CD4-positive, alpha-beta T cell treated with Interleukin-17A for 1 hour (primary cell): ENCODE measurements at places on chromosomes 3 and 15.

GRCh38 chr15:60479361-60480110, 594 bp upstream of the ICE2 start:
- DNase-seq = no peak

- no peak for DNase-seq
Observed at GRCh38 chr15:84961114-84961452, 20.6 kb upstream of the PDE8A start.

DNA sequence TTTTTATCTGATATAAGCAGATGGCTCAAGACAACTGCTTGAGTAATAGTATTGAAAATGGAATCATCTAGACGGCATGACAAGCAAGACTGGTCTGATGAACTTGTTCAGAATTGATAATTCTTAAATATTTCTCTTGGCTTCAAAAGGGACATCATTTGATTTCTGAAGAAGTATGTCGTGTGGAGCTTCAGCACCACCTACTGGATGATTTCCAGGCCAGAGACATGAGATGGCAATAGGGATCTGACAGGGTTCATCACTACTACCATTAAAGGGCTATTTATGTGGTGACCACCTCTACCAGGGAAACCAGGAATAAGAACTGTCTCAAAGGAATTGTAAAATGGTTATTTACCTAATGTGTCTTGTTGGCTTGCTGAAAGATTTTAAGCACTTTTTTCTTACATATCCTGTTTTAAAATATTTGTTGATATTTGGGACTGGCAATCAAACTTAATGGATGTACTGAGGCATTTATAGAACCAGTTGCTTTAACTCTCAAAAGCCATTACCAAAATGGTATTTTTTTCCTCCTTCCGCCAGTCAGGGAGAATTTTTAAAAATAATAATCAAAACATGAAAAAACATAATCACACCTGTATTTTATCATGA, 99.5 kb upstream of the FAM98B start:
- peak; percentile 65 for DNase-seq

DNA sequence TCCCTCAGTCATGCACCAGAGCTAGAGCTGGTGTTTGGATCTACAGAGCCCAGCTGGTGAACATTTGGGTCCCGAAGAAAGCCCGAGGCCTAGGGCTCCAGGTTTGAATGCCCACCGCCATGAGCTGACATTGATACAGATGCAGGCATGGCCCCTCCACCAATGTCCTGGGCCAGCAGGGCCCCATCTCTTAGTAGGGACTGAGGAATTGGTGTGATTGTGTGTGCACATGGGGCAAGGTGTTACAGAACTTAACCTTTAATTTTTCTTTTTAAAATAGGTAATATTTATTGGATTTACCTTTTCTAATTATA, 11.0 kb downstream of the PODXL2 start:
- DNase-seq = no peak

GRCh38 chr3:130601442-130601971, 84.5 kb downstream of the COL6A6 start:
- DNase-seq = no peak

- DNase-seq = no peak
Observed at GRCh38 chr3:66490984-66491383, 9.8 kb downstream of the LRIG1 start.

GRCh38 chr3:9976721-9977709, 9.6 kb downstream of the EMC3 start:
- no peak for DNase-seq

GRCh38 chr3:161212906-161213305, 8.2 kb upstream of the NMD3 start:
- no peak for DNase-seq

- no peak for DNase-seq
Observed at GRCh38 chr3:196149831-196150301, 61.3 kb downstream of the ZDHHC19 start.

DNA sequence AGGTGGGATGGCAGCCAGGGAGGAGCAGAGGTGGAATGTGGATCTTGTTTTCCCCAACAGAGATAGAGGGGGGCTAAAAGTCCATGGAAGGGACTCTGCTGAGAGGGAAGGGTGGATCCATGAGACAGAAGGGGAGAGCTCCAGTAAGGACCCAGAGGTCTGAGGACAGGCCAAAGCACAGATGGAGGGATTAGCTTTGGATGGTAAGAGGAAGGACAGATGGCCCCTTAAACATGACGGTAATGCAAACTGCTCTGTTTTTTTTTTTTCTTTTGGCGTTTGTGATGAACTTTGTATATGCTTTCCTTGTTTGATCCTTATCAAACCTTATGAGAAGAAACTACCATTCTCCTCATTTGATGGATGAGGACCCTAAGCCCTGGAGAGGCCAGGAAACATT, 96.2 kb downstream of the IGF1R start:
- no peak for DNase-seq

DNA sequence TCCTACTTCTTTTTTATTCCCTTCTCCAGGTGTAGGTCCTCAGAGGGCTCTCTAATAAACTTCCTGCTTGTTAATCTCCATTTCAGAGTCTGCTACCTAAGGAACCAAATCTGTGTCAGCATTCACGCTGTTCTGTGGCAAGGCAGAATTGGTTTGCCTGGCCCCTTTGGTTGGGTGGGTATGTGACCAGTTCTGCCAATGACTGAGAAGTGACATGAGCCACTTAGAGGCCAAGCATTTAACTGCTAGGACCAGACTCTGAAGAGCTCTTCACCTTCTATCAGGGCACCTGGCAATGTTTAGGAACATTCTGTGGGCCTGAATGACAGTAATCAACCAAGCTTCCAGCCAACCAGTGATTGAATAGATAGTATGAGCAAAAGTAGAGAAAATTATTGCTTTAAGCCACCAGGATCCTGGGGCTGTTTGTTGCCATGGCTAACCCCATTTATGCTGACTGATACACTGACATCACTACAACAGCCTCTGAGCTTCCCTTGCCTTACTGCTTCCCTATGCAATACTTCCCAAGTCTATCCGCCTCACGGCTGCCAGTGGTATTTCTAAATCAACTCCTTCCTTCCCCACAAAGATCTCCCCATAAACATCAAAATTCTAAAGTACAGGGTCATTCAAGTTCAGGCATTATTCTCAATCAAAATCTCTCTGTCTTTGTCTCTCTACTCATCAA, 7.6 kb downstream of the FRMD4B start:
- no peak for DNase-seq

GRCh38 chr15:26635614-26636013, 137.3 kb downstream of the GABRB3 start:
- DNase-seq = no peak

DNA sequence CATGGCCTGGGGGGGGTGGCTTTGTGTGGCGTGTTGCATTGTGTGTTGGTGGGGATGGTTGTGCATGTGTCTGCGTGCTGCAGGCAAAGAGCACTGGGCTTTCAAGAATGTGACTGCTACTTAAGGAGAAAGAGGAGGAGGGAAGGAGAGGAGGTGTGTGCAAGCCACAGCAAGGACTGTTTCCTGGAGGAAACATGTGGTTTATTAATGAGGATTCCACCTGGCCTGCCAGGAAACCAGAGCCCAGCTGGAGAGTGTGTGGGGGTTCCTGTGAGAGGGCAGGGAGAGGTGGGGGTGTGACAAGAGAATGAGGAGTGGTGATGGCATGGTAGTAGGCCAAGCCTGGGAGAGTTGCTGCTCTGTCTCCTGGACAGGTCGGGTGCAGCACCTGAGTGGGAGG, 258.1 kb upstream of the ROPN1 start:
- DNase-seq = no peak

DNA sequence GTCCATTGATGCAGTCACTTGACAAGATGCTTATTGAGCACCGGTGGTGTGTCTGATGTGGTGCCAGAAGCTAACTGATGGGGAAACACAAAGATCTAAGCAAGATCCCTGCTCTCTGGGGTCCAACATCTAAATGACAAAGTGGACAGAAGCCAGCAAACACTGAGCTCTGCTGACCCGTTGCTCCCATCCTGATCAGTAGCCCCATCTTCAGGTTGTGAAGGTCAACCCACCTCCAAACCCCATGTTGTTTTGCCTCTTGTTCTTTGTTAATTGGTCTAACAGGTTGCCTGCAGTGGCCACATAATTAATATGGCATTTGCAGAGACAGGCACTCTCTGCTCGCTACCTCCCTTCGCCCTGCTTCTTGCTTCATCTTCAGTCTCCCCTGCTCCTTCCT, 21.5 kb upstream of the GLCE start:
- no peak for DNase-seq

DNA sequence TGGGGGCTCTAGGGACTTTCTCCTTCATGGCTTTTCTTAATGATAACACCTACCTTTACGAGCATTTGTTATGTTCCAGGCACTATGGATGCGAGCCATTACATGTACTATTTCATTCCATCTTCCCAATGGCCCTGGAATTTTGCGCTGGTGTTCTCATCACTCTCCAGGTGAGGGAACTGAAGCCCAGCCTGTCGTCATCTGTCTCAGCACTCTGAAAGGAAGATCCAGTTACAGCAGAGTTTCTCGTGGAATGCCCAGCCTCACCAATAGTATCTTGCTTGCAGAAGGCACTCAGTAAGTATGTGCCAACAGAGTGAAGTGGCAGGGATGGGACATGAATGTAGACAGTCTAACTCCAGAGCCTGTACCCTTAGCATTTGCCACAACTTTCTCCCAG, 56.8 kb downstream of the NOX5 start:
- DNase-seq = no peak

DNA sequence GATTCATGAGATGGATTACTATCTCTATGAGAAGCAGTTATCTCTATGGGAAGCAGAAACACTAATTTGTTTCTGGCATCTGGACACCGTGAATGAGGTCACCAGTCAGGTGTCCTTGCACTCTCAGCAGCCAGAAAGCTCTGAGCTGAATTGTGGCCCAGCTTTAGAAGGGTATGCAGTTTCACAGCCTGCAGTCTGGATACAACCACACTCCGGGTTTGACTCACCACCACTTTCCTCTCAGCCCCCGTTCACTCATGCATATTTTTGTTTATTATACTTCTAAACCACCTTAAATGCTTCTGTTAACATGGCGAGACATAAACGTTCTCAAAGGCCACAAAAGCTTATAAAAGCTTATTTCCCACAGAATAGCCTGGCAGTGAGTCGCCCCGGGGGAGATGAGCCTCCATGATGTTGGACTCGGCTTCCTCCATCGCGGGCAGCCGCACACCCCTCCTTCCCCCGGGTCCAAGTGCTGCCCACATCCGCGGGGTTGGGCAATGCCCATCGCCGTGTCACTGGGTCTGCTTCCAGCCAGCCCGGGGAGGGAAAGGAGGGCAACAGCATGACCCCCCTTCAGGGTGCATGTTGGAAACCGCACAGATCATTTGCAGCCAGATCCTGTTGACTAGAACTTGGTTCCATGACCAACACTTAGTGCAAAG, 16.8 kb upstream of the SLC41A3 start:
- DNase-seq = no peak

- no peak for DNase-seq
Observed at GRCh38 chr3:193168931-193169330, 72.1 kb upstream of the PLAAT1 start.

- DNase-seq = peak; percentile 13
Observed at GRCh38 chr3:13548696-13549622, at the start of gene FBLN2. Gene FBLN2, plus strand, starts transcription at chr3:13549125. Its CDS starts 21,231 bp downstream, at chr3:13570356.

DNA sequence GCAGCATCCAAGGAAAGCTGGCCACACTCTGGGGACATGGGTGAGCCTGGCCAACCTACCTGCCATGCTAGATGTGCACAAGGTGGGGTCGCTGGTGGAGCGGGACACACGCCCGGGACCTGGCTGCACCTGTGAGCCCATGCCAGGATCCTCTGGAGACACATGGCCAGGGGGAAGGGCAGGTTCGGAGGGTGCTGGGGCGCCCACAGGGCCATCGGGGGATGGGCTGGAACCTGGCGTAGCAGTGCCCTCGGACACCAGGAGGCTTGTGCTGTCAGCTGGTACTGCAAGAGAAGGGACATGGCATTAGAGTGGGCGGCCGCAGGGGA, 143.4 kb downstream of the NSMCE3 start:
- DNase-seq = no peak

DNA sequence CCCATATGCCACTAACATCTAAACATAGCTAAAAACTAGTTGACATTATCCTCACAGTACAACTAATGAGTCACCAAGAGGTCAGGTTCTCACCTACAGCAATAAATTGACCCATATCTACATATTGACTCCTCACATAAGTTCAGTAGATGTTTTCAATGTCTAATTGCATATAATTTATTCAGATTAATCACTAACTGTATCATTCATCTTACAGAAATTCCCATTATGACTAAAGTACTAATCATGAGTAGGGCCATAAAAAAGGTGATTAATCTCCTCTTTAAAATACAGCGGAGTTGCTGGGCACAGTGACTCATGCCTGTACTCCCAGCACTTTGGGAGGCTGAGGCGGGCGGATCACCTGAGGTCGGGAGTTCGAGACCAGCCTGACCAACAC, 82.4 kb upstream of the ST3GAL6 start:
- no peak for DNase-seq

DNA sequence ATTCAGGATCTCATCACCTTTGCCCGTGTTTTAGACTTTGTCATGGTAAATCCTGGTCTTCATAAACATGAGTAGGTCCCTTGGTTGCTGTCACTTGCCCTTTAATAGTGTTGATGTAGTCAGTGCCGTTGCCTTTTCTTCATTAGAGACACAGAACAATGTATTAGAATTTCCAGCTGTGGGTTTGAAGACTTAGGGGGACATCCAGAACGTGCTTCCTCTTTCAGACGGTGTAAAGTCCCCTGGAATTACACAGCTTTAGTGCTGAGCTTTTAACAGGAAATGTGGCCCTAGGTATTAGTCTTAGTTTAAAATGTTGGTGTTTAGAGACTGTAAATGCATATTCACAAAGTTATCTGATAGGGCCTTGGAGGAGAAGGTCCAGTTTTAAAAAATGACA, 8.8 kb upstream of the LRCH3 start:
- no peak for DNase-seq

DNA sequence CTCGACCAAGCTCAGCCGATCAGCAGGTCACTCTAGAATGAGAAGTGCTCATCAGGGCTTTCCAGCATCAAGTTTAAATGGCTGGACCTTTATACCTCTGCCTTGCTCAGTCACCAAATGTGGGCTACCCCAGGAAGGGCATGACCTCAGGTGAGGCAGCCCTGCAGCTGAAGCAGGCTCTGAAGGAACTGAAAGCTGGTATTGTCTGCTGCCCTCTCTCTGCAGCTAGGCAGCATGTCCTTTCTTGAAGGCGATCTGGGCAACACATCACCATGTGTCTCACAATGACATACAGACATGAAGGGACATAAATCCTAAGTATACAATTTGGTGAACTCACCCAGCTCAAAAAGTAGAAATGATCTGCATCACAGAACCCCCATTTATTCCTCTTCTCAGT, 38.7 kb upstream of the ARID3B start:
- no peak for DNase-seq

DNA sequence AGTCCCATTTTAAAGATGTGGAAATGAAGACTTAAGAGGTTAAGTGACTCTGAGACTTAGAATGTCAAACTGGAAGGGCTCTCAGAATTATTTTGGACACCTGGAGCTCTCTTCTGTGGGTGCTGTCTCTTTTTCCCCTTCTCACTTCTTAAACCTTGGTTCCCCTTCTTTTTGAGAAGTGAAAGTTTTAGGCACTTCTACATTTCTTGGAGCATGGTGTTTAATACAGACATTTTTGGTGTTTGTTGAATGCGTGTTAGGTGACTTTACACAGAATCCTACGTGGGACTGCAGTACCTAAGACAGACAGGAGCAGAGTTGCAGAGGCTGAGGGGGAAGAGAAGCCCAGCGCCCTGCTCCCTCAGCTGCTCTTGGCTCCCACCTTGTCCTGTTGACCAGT, 133.3 kb downstream of the MDFIC2 start:
- no peak for DNase-seq
